ENCODE measurements at places on chromosomes 16 and 17.
A peak's percentile ranks its signal among the peaks of the same experiment; 100 is the strongest.

DNA sequence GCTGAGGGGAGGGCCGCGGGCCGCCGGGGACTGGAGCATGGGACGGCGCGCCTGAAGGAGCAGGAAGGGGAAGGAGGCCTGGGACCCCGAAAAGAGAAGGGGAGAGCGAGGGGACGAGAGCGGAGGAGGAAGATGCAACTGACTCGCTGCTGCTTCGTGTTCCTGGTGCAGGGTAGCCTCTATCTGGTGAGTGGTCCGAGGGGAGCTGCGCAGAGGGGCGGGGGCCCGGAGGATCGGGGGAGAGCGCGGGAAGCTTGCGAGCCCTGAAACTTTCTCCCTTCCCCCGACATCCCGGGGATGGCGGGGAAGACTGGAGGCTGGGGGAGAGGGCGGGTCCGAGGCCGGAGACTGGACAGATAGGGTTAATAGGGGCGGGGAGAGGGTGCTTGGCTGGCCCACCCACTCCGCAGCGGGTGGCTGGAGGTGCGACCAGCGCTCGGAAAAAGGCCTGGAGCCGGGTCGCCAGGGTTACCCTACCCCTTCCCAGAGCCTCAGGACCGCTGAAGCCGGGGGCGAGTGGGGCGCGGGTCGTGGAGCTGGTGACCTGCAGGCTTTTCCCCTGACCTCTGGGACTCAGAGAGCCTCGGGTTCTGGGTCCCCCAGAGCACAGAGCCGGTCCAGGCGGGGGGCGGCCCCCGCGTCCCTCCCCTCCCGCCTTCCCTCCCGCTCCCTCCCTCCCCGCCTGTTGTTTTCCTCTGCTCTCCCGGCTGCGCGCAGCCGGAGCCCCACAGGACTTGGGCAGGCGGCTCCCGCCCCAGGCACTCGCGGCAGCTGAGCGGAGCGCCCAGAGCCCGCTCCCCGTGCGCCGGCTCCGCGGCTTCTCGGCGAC is 631 bp downstream of the NXPH3 start:
- DNase-seq = no peak

- DNase-seq = no peak
Observed at GRCh38 chr17:50797135-50797810, 30.0 kb upstream of the ANKRD40CL start.

- DNase-seq = no peak
Observed at GRCh38 chr17:29048440-29049368, 5.8 kb downstream of the PIPOX start.

DNA sequence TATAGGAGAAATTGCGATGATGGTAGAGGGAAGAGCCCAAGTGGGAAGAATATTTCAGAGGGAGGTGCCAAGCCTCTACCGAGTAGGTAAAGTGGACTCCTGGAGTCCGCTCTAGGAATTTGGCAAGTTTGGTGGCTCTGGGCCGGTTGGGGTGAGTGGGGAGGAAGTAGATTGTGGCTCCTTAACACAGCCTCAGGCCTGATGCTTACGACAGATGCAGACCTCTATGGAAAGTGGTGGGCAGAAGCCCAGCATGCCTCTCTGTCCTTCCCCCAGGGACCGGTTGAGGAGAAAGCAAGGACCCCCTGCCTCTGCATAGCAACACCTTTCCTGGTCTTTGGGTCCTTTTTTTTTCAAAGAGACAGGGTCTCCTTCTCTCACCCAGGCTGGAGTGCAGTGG is 55.9 kb upstream of the SIAH1 start:
- DNase-seq = no peak

GRCh38 chr16:66087308-66087707 is 279.2 kb upstream of the CDH5 start:
- no peak for DNase-seq

- no peak for DNase-seq
Observed at GRCh38 chr16:57556941-57557541, 14.6 kb downstream of the ADGRG5 start.

GRCh38 chr16:53492503-53492902 is 10.5 kb downstream of the AKTIP start:
- DNase-seq = no peak

DNA sequence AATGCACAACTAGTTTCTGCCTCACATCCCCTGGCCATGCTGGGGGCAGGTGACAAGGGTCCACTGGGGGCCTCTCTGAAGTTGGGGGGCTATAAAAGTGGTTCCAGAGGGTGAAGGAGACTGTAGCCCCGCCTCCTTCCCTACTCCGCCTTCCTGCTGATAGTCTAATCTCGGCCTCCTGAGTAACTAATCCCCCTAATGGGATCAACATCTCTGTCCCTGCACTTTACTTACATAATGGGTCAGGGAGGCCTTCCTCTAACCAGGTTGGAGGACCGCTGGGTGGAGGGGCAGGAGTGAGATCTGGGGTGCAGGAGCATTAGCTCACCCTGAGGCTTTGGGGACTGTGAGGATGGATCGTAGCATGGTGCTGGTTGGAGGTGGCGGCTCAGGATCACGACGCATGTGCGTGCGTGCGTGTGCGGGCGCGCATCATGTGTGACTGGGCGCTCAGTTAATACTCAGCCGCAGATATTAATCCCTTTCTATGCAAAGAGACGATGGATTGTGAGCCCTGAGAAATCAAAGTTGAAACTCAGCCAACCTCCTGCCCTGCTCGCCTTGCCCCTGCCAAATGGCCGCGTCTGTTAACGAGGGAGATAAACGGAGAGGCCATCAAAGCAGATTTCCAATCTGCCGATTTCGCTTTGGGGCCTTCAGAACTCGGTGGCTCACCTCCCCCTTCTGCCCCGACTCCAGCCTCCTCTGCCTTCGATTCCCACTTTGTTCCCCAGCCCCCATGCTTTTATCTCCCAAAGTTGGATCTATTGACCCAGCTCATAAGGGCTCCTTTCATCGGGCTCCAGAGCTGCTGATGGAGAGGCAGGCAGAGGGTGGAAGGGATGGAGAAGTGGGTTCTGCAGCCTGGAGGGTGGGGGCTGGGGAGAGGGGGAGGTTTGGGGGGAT is 107.3 kb downstream of the SDK2 start:
- DNase-seq = no peak

DNA sequence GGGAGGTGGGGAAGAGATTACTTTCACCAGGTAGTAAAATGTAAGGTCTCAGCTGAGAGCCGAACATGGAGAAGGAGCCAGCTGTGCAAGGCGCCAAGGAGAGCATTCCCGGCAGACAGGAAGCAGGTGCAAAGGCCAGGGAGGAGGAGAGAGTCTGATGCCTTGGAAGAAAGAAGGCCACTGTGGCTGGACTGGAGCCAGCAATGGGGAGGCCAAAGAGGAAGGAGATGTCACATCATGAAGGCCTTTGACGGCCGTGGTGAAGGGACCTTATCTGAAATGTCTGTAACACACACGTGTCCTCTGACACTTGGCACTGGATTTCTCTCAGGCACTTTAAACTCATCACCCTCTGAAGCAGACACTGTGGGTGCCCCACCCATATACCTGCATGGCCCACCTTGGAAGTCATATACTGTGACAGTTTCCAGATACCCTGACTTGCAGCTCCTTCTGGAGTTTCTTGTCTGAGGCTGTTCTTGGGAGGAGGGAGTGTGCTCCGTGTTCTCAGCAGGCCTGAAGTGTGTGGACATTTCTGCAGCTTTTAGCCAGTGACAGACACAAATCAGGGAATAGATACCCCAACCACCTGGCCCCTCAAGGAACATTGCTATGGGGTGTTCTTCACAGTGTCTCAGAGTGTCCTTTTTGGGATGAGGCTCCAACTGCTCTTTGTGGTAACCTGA is 1.9 kb upstream of the SLC5A2 start:
- DNase-seq = no peak

- peak; percentile 80 for DNase-seq
Observed at GRCh38 chr17:4509401-4509800, 10.7 kb downstream of the SPNS2 start.

DNA sequence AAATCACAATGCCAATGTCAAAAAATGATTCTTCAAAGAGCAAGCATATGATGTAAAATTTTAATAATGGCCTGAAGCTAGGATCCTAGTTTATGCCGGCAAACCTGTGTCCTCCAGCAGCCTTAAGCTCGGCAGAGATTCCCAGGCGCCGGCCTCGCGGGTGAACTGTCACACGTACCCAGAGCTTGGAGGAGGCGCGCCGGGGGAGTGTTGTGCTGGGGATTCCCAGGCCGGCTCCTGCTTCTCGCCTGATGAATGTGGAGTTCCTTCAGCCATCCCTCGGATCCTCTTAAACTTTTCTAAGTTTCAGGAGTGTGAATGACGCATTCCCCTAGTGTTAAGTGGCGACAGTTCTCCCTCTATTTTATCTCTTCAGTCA is 19.1 kb upstream of the NTN1 start:
- no peak for DNase-seq

DNA sequence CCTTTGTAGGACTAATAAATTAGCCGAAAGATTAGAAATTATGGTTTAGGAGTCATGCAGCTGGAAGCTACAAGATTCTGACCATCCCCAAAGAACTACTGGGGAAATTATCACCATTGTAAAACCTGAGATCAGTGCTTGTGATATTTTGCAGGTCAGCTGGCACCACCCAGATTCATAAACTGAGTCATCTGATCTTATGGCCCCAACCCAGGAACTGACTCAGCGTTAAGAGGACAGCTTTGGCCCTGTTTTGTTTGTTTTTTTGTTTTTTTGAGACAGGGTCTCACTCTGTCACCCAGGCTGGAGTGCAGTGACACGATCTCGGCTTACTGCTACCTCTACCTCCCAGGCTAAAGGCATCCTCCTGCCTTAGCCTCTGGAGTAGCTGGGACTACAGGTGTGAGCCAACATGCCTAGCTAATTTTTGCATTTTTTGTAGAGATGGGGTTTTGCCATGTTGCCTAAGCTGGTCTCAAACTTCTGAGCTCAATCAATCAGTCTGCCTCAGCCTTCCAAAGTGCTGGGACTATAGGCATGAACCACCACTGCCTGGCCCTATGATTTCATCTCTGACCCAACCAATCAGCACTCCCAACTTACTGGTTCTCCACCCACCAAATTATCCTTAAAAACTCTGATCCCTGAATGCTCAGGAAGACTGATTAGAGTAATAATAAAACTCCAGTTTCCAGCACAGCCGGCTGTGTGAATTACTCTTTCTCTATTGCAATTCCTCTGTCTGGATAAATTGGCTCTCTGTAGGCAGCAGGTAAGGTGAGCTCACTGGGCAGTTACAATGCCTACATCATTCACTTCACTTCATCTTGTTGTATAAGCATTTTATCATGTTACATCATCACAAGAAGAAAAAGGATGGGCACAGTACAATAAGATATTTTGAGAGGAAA is 79.4 kb upstream of the KSR1 start:
- DNase-seq = no peak

DNA sequence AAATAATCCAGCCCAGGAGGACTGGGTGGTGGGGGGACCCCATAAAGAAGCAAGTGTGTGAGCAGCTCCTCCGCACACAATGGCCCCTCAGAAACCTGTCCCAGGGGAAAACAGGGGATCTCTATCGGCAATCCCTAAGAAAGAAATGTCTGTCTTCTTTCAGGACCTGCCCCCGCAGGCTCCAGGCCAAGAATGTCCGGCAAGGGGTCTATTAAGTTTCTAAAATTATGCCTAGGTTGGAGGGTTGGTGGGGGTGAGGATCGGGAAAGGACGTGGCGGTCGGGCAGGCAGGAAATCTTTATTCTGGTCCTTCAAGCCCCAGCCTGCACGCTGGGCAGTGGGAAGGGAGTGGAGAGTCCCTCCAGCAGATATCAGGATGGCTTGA is 23.4 kb upstream of the LITAF start:
- no peak for DNase-seq

DNA sequence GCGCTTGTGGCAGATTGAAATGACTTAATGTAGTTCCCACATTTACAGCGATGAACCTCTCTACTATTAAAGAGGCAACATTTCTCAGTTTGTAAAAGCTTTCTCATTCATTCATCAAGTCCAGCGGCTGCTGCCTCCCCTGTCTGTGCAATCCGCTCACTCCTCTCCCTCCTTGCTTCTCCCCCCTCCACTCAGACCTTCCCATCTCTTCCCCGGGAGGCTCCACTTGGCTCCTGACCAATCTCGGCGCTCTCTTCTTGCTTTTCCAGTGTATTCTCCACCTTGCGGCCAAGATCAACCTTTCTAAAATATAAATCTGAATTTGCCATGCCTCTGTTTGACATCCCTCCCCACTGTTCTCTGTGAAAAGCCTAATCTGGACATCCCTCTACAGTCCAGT is 117.5 kb downstream of the ASIC2 start:
- DNase-seq = no peak

DNA sequence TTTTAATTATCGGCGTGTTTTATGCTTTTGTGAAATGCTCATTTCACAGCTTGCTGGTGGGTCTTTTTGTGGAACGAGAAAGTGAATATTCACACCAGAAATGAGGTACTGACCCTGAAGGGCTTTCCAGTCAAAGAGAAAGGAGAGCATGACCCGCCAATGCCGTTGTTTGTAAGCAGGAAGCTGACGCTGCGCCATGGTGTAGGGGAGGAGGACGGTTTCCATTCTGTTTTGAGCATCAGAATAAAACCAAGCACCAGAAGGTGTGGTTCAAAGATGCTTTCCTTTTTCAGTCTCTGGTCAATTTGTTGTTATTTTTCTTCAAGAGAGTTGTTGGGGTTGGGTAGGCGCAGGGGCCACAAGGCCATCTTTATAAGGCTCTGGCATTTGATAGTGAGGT is 669.3 kb downstream of the WWOX start:
- no peak for DNase-seq

GRCh38 chr16:6946802-6947201 is 385.8 kb upstream of the RBFOX1 start:
- DNase-seq = no peak

GRCh38 chr17:56111706-56112485 is 41.4 kb upstream of the ANKFN1 start:
- DNase-seq = no peak

DNA sequence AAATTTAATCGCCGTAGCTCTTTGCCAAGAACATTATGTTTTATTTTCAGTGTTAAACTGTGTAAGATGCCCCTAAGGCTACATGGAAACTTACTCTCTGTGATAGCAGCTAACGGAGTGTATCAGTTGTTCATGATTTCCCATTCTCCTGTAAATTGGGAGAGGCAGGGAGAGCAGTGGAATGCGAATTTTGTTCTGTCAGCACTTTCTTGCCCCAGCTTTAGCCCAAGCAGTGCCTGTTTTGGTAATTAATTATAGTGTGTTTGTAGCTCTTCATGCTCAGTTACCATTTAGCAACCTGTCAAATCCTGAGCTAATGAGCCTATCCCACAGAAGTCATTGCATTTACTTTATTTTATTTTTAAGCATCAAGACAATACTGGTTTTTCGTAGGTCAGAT is 475.1 kb upstream of the RBFOX1 start:
- DNase-seq = no peak

DNA sequence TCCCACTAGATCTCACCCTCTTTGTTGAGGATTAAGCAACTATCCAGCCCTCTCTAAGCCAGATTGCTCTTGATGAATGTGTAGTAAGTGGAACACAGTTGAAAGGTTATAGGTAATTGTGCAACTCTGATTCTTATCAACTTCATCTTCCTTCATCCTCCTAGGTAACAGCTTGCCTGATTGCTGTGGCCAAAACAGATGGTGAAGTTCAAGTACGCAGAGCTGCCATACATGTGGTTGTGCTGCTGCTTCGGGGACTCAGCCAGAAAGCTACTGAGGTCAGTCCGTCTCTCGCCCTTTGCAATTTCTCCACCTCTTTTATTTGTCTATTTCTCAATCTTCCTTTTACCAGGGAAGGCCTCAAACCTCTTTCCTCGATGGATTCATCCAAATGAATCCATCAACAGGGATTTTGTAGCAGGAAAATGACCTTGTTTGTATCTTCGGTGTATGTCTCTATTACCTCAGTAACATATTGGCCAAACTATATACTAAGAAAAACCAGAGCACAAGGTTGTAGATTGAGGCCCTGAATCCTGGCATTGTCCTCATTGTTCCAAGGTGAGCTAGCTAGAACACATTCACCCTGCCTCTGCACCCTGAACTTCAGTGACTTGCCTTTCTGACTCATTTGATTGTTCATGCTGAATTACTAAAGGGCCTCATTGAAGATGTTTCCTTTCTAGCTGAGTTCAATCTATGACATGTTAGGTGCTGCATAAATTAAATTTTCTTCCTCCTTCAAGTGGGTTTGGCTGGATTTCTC is 65.1 kb upstream of the HAS3 start:
- no peak for DNase-seq

All from activated CD8-positive, alpha-beta T cell treated with anti-CD3 and anti-CD28 coated beads, Interleukin-2, amount 10 ng/mL, durations not matched to agents 7 days and 5 days (primary cell).